ENCODE measurements at places on chromosomes 6 and 20. TPM values are rescaled to one million over a fixed set of nuclear protein-coding genes. Genes with fewer than 3 reads are reported as not detected.

HDGFL1 gene
- not detected for total RNA-seq

GRCh38 chr20:34558320-34559218 lies at the start of gene MAP1LC3A:
Gene MAP1LC3A (plus strand): TSS chr20:34558718. CDS start chr20:34558869, 151 bp downstream.
- peak; percentile 98 for DNase-seq

GRCh38 chr20:9517297-9518162 lies 3.1 kb downstream of the LAMP5 start:
- no peak for DNase-seq

DNA sequence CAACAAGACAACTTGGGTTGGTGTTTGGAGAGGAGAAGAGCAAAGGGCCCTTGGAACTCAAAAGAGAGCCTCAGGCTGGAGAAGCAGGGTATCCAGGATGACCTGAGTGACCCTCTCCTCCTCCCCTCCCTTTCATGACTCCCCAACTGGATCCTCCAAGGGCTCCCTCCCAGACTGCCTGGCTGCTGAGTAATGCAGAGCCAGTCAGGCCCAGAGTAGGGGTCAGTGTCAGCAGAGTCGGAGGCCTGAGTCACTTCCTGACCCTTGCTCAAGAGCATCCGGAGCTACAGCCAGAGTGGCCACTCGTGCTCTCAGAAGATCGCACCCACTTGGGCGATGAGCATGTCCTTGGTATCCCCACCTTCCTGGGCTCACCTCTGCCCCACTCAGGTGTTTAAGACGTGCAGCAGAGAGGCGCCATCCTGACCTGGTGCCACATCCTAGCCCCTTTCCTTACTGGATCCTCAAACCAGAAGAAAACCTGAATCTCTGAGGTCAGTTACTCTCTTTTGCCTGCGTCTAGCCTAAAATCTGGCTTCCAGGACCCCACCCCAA lies 2.8 kb upstream of the MAPK13 start:
- peak; percentile 69 for DNase-seq

LY6G6D gene
- not detected for total RNA-seq

DNA sequence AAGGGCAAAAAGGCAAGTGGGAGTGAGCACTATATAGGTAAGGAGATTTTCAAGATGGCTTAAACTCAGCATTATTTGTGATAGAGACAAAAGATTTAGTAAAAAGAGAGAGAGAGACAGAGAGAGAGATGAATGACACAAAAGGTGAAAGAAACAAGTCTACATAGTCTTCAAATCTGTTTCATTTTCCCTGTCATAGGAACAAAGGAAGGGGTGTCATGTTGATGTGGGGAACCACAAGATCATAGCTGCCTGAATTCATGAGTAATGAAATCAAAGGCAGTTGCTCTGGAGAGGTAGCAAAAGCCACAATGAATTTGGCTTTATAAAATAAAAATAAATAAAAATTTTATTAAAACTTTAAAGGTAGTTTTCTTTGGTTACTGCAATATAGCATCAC lies 67.2 kb upstream of the PHIP start:
- no peak for DNase-seq
